ENCODE measurements at places on chromosomes 3 and 15.

DNA sequence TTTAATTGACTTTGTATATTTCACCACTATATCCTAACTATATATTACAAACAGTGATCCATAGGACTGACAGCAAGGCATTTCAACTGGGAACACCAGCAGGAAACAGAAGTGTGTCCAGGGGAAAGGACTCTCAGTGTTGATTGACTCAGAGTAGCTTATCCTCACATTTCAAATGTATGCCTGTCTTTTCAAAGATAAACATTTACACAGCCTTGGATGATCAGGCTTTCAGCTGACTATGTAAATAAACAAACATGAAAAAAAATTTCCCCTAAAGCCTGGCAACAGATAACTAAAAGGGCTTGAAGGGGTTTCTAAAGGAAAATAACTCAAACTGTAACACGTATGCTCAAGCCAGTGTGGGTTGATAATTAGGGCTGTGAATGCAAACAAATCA, 321.8 kb downstream of the TBC1D5 start:
- DNase-seq: no peak

GRCh38 chr15:90869601-90870353, 1.4 kb downstream of the FURIN start:
- peak; percentile 54 for DNase-seq

GRCh38 chr15:34336991-34337556, 507 bp downstream of the SLC12A6 start:
- DNase-seq: peak; percentile 27

DNA sequence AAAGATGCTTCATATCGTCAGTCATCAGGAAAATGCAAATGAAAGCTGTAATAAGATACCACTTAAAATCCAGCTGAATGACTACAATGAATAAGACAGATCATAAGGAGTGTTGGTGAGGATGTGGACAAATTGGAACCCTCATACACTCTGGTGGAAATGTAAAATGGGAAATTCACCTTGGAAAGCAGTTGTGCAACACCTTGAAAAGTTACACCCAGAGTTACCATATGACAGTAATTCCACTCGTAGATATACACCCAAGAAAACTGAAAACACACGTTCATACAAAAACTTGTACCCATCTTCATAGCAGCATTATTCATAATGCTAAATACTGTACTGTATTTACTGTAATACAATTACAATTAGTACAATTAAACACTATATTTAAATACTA, 2.3 kb downstream of the TTC23 start:
- DNase-seq: no peak

DNA sequence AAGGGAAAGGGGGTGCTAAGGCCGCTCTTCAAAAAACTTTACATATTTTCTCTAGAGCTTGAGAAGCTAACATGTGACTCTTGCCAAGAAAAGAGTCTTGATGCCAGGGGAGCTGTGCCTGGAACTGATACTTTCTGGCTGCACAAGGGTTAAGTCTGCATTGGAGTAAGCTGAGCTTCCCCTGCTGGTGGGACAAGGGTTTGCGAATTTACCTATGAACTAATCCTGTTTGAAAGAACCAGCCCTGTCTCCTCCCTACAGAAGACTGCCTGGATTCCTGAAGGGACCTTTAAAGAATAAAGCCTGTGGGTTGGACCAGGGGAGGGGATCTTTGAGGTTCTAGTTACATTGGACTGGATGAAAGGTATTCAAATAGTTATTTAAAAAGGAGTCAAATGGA, 58.3 kb upstream of the EPHA3 start:
- no peak for DNase-seq

DNA sequence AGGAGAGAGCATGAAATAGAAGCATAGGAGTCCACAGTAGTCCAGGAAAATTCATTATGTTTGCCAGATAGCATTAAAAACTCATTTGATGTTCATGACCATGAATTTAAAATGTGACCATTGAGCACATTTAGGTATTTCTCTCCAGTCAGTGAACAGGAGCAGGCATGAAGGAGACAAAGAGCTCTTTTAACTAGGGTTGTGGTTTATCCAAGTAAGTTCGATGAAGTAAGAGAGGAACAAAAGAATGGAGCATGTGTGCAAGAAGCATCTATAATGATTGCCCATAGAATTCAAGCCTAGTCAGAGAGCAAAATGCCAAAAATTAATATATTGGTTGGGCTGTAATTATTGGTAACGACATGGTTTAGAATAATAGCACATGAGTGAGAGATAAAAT, 342.1 kb upstream of the CCDC54 start:
- no peak for DNase-seq

- DNase-seq: no peak
These were observed 26.1 kb downstream of the RPL39L start for GRCh38 chr3:187112934-187113793.

GRCh38 chr15:27089233-27089586, 118.2 kb downstream of the GABRG3 start:
- DNase-seq: no peak

All from stimulated activated CD4-positive, alpha-beta T cell treated with anti-CD3 and anti-CD28 coated beads, Interleukin-4, amount 100 ng/mL, for 24 hours (primary cell).